Right cardiac atrium (tissue), 5 donors: ENCODE measurements at places on chromosomes 7 and 10.
A peak's percentile ranks its signal among the peaks of the same experiment; 100 is the strongest.

- peak; percentile 22 for DNase-seq
Observed at GRCh38 chr10:109456566-109457301, 466.6 kb downstream of the XPNPEP1 start.

- no peak for DNase-seq
Observed at GRCh38 chr10:8600192-8600591, 545.7 kb downstream of the GATA3 start.

- DNase-seq = no peak
Observed at GRCh38 chr10:87847550-87847949, 15.8 kb downstream of the KLLN start.

- DNase-seq = no peak
Observed at GRCh38 chr7:54690892-54691291, 68.1 kb downstream of the SEC61G start.

- no peak for DNase-seq
Observed at GRCh38 chr10:24762161-24762924, 38.7 kb upstream of the ARHGAP21 start.

DNA sequence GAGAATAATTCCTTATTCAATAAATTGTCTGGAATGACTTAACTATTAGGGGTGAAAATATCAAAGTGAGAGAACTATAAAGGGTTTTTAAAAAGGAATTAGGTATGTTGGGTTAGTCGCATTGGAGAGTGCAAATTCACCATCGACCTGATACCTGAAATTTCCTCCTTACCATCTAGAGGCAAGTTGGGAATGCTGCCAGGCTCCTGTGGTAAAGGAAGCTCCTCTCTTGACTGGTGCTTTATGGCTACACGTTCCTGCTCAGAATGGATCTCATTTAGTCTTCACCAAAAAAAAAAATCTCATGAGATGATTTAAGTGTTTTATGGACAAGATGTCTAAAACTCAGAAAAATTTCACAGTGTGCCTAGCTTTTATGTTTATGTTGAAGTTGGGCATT is 129.8 kb downstream of the EGFR start:
- no peak for DNase-seq
